ENCODE measurements at places on chromosomes 7 and 10.

GRCh38 chr10:33739031-33739430, 404.6 kb upstream of the NRP1 start:
- no peak for DNase-seq

DNA sequence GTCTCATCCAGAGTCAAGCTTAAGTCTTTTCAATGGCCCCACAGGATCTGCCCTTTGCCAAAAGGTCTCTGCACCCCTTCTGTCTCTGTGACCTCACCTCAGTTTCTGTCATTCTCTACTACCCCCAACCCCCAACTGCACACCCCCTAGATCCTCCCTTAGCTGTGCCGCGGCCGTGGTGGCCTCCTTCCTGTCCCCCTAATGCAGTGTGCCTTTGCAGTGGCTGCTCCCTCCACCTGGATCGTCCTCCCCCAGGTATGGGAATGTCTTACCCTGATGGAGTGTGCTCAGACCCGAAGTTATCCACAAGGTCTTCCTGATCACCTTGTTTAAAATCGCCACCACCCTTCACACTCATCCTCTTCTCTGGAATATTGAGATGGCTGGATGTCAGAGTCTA, 9.6 kb downstream of the FGF8 start:
- no peak for DNase-seq

DNA sequence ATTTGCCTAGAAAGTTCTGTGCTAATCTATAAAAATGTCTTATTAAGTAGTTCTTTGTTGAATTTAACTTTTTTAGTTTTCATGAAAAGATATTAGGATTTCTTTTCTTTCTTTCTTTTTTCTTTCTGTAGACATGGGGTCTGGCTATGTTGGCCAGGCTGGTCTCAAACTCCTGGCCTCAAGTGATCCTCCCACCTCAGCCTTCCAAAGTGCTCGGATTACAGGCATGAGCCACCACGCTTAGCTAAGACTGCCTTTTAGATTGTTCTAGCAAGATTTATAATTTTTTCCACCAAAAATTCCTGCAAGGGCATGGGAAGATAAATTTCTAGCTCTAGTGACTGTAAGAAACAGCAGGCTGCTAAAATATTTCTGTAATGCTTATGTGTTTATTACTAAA, 140.5 kb downstream of the WDR37 start:
- no peak for DNase-seq

DNA sequence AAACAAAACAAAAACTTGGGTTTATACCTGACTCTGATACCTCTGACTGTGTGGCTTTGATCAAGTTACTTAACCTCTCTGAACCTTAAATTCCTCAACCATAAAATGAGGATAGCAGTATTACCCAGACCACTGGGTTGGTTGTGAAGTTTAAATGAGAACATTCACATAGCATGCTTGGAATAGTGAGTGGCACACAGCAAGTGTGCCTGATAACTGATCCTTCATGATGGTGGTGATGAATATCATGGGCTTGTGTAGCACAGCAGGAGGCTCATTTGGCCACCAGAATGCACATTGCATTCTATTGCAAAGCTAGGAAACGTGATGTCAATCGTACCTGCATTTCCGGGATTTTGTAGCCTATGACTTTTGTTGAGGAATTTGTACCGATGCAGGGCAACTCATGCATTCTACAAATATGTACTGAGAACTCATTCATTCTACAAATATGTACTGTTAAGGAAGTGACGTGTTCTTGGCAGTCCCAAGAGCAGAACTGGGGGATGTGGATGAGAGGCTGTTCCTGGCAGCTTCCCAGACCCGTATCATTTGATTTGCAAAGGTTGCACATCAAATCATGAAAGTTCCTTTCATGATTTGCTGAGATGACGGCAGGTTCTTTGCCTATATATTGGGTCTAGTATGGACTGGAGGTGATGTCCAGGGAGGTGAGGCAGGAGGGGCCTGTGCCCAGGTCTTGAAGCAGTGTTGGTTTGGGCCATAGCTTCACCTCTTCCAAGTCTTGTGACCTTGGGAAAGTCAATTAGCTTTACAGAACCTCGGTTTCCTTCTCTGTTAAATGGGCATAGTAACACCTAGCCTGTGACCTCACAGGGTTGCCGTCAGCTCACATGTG, 94.6 kb upstream of the SMNDC1 start:
- DNase-seq = no peak

- no peak for DNase-seq
Measured at GRCh38 chr7:49623943-49624342, 149.5 kb upstream of the VWC2 start.

GRCh38 chr7:23520582-23520981, 11.2 kb downstream of the TRA2A start:
- DNase-seq = no peak

GRCh38 chr7:131583430-131583829, 27.0 kb upstream of the PODXL start:
- no peak for DNase-seq

DNA sequence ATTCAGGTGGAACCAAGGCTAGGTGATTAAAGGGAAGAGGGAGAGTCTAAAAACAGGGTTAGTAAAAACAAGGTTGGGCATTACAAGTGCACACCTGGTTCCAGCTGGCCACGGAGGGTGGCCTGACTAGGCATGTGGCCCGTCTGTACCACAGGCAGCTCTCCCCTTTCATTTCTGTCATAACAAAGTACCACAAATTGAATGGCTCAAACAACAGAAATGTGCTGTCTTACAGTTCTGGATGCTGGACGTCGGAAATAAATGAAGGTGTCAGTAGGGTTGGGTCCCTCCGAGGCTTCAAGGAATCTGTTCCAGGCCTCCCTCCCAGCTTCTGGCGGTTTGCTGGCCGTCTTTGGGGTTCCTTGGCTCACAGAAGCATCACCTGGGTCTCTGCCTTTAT, 13.4 kb upstream of the WDR86 start:
- no peak for DNase-seq

DNA sequence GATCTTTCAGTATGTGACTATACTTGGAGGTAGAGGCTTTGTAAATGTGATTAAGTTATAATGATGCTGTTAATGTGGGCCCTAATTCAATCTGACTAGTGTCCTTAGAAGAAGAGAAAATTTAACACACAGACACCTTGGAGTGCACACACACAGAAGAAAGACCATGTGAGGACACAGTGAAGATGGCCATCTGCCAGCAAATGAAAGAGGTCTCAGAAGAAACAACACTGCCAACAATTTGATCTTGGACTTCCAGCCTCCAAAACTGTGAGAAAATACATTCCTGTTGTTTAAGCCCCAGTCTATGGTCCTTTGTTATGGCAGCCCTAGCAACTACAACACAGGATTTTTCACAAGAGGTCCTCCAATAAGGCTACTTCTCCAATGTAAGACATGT, 120.9 kb upstream of the ABCB5 start:
- DNase-seq = no peak

GRCh38 chr7:70361821-70362220, 763.5 kb downstream of the AUTS2 start:
- DNase-seq = no peak

DNA sequence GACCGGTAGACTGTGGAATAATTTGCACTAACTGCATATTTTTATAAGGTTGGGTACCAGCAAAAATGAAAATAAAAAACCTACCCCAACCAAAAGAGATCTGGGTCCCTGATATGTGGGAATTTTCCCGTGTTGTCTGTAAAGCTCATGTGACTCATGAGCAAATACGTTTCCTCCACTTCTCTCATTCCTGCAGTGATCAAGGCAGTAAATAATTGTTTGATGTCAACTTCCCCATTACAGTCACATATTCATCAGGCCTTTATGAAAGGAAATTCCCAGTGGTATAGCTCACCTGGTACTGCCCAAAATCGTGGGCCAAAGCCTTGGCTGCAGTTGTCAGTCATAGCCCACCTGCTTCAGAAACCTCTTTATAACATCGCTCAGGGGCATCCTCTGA, 166.0 kb upstream of the ANK3 start:
- no peak for DNase-seq

GRCh38 chr10:133154411-133154810, 5.6 kb upstream of the KNDC1 start:
- DNase-seq = no peak

- no peak for DNase-seq
Measured at GRCh38 chr7:133955208-133955607, 171.9 kb upstream of the LRGUK start.

DNA sequence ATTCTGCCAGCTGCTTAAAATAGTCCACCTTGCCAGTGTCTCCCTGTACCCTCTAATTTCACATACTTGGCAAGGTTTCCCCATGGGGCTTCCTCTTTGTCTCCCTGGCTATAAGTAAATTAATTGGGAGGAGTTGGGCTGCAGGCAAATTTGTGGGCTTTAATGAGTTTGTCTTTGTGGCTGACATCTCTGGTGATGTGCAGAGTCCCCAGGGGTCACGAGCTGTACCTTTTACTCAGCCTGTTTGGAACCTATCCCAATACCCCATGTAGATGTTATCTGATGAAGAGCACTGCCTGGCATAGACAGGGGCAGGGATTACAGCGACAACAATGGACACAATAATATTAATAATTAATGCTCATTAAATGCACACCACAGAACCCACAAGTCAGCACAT, 132.5 kb downstream of the SLIT1 start:
- no peak for DNase-seq

DNA sequence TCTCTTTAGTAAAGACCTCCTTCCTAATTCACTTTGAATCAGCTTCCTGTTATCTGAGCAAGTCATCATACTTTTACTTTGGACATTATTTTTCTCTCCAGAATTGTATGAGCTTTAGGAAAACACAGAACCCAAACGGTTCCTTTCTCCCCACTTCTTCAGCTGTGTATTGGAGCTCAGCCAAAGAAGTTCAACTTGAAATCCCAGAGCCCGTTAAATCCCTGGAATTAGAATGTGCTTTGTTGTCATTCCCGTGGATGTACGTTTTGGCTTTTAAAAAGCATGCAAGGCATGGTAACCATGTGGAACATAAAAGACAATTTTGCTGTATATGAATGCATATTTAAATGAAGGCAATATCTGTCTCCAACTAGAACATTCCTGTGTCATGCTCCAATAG, 46.6 kb downstream of the AGMO start:
- no peak for DNase-seq

GRCh38 chr10:97234400-97234799, 48.6 kb upstream of the SLIT1 start:
- DNase-seq = no peak

DNA sequence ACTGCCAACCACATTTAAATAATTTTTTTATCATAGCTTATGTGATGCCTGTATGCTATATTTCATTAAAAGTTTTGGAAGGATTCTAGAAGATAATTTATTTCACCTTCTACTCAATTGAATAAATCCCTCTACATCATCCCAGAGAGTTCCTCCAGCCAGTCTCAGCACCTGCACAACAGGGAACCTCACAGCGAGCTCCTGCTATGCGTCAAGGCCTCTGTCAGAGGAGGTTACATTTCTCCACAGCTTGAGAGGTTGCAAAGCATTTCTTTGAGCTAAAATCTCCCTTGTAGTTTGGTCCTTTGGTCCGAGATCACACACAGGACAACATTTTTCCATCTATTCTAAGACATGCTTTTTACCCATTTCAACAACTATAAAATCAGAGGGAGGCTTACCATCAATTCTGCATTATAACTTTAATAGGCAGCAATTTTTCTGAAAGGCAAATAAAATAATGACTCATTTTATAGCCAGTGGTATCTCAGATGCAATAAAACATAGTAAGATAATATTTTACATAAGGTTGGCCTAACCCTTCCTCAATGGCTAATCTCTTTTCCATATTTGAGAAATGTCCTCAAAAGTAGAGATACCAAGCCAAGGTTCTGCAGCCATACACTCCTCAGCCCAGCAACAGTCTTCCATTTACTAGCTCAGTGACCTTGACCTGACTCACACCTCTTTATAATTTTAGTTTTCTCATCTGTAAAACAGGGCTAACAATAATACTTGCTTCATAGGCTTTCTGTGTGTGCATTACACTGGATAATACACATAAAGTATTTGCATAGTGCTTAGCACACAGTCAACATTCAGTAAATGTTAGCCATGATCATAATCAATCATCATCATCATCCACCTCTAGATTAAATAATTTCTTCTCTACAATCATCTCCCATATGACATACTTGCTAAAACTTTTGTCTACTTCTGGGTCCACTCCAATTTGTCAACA, 68.8 kb downstream of the DOCK4 start:
- no peak for DNase-seq

- DNase-seq = no peak
Measured at GRCh38 chr10:43815181-43815885, 166.7 kb upstream of the ZNF32 start.

GRCh38 chr7:157441023-157441399, 104.2 kb downstream of the DNAJB6 start:
- no peak for DNase-seq

DNA sequence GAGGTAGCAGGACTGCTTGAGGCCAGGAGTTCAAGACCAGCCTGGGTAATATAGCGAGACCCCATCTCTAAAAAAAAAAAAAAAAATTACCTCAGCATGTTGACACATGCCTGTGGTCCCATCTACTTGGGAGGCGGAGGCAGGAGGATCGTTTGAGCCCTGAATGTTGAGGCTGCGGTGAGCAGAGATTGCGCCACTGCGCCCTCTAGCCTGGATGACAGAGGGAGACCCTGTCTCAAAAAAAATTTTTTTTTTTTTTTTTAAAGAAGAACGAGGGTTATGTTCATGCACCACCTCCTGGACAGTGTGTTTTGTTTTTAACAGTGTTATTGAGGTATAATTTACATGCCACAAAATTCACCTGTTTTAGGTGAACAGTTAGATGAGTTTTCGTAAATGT, 51.1 kb upstream of the SEPHS1 start:
- no peak for DNase-seq

DNA sequence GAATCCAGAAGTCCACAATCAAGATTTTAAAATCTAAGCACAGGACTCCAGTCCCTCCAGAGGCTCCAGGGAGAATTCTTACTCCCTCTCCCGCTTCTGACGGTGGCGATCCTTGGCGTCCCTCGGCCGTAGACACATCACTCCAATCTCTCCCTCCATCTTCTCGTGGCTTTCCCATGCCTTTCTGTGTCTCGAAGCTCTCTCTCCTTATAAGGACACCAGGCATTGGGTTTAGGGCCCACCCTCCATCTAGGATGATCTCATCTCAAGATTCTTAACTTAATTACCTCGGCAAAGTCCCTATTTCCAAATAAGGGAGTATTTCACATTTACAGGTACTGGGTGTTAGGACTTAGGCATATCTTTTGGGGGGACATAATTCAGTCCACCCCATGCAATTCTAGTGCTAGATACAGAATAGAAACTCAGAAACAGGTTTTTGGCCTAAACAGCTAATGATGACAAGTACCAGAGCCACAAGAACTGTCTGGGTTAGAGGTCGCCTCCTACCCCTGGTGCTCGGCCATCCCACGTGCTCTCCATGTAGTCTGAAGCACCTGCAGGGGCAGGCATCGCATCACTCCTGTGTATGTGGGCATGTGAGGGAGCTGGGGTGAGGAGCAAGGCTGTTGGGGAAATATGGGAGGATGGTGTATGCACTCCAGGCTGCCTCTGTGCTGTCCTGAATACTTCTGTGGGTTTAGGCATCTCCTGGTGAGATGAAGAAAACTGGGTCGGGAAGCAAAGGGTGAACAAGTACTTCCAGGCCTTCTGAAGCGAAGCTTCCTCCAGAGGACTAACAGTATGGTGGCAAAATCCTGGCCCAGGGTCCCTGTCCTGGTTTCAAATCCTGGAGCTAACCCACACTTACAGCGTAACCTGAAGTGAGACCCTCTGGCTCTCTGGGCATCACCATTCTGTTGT, 298.3 kb upstream of the ZMIZ1 start:
- no peak for DNase-seq

All from esophagus squamous epithelium (tissue), 5 donors.